ENCODE measurements at places on chromosomes 4 and X. TPM values are rescaled to one million over a fixed set of nuclear protein-coding genes. Genes with fewer than 3 reads are reported as not detected.

The MAGED4B gene
- total RNA-seq: 2.4 TPM

The BEX5 gene
- total RNA-seq: not detected

The ATP5ME gene
- total RNA-seq: 171 TPM

The HSD17B11 gene
- 114 TPM for total RNA-seq

The SSX2 gene
- not detected for total RNA-seq

The CNGA1 gene
- 9.5 TPM for total RNA-seq

The KCTD8 gene
- not detected for total RNA-seq

DNA sequence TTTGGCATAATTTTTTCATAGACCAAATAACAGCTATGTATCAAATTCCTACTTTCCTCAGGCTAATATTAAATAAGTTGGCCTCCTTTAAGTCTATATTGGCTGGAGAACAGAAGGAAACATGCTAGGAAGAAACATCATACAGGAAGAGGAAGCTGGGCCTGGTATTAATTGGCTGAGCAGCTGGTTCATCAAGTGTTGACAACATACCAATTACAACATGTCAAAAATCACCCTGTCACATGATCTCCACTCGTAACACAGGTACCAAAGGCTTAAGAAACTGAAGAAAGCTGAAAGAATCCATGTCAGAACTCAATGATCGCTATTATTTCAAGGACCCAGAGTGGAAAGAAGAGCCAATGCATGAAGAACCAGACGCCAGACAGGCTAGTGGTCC lies 10.5 kb downstream of the WDFY3 start:
- DNase-seq: no peak

DNA sequence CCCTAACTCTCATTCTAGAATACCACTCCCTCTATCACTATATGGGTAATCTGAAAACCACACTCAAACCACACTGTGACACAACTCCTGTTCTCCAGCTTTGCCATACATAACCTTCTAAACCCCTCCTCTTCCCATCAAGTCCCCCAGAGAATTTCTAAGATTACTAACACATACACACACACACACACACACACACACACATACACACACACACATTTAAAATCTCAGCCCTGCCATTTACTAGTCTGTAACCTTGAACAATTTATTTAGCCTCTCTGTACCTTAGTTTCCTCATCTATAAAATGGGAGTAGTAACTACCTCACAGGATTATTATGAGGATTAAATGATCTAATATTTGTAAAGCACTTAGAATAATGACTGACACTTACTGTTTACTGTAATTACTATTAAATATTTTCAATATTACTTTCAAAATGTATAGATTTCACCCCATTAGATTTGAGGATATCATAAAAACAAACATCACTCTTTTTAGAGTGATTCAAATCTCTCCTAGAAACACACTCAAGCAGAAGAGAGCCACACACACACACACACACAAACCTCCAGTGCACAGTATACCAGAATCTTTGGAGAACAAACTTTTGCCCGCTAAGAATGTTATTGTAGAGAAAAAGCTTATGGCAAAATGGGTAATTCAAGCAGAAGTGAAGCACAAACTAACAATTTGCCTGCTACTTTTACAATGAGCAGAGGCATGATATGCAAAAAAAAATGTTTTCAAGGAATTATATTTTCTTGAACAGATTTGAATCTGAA lies 3.8 kb downstream of the ANKRD50 start:
- DNase-seq: no peak

DNA sequence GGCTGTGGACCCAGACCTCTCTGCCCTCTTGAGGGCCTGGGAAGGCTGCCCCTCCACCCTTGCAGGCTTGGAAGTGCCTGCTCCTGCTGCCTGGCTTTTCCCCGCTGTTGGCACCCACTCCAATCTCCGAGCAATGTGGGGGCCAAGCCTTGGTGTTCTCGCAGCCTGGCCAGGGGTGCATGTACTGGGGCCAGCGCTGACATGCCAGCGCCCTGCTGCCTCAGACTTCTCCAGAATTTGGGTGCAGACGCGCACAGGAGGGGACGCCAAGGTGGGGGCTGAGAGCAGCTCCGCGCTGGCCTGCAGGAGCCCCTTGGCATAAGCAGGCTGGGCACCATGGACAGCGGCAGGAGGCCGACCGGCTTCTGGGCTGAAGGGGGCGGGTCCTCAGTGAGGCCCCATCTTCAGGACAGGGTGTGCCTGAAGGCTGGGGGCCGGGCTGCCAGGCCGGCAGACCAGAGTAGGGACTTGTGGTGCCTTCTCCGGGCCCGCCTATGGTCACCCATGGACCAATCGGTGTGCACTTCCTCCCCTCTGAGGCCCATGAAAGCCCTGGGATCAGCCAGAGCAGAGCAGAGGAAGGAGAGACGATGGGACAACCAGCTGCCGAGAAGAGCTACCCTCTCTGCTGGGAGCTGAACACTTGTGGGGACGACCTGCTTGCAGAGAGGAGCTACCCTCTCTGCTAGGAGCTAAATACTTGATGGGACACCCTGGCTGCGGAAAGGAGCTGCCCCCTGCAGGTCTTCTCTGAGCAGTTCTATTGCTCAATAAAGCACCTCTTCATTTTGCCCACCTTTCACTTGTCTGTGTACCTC lies 118.3 kb downstream of the DNAAF6 start:
- DNase-seq: peak; percentile 33

DNA sequence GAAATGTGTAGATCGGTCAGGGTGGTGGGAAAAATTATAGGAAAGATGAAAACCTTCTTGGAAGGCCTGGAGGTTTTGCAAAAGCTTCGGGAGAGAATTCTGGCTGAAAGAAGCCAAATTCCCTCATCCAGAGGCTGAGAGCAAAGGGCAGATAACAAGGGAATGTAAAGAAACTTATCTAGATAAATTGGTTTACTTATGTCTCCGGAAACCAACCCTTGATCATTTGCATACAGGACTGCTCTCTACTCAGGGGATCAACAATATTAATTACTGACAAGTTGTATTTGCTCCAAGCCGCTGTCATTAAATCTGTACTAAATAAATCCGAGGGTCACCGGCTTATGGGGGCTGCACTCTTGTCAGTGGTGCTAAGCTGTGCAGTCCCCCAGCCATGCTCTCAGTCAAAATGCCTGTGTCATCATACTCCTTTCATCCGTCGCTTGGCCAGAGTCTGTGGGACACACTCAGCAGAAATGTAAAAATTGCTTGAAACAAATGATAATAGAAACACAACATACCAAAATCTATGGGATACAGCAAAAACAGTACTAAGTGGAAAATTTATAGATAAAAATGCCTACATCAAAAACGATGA lies 715.7 kb downstream of the KCTD8 start:
- DNase-seq: no peak

- no peak for DNase-seq
These were observed 46.0 kb downstream of the ELOVL6 start for GRCh38 chr4:110152386-110152785.

DNA sequence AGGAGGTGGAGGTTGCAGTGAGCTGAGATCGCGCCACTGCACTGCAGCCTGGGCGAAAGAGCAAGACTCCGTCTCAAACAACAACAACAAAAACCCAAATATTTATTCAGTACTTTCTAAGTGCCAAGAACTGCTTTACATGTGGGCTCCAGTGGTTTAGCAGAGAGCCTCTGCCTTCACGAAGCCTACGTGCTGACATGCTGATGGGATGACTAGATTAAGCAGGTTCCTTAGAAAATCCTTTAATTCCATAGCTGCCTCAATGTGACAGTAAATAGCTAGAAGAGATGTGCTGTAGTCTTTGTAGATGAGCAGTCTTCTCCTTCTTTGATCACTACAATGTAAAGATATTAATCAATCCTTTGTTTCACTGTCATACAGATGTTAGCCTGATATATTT lies 49.6 kb downstream of the TAPT1 start:
- DNase-seq: no peak

- no peak for DNase-seq
These were observed 1054.5 kb upstream of the PABPC4L start for GRCh38 chr4:135256111-135256510.

GRCh38 chr4:1171311-1172227 lies 814 bp downstream of the SPON2 start:
- DNase-seq: no peak

DNA sequence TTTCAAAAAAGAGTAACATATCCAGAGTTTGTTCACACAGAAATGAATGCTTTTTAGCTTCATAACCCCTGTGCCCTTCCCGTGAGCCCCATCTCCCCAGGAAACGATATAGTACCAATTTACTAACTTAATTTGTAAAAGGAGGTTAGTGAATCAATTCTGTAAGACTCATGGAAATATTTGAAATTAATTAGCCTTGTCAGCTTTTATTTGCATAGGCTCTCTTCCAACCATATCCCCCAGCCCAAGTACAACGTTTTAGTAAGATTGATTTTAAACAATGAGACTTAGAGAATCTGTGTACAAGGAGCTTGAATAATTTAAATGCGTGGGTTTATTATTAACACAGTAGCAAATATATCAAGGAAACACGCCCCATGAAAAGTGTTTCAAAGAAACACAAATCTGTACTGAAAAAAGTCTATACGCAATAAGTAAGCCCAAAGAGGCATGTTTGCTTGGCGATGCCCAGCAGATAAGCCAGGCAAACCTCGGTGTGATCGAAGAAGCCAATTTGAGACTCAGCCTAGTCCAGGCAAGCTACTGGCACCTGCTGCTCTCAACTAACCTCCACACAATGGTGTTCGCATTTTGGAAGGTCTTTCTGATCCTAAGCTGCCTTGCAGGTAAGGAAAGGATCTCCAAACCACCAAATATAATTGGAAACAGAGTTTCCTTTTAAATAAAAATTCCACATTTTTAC lies at the start of gene VSIG1:
Gene VSIG1 (plus strand): TSS at position 512 of the 703 bp plus-strand sequence. CDS start 66 bp downstream, at position 578.
- no peak for DNase-seq

DNA sequence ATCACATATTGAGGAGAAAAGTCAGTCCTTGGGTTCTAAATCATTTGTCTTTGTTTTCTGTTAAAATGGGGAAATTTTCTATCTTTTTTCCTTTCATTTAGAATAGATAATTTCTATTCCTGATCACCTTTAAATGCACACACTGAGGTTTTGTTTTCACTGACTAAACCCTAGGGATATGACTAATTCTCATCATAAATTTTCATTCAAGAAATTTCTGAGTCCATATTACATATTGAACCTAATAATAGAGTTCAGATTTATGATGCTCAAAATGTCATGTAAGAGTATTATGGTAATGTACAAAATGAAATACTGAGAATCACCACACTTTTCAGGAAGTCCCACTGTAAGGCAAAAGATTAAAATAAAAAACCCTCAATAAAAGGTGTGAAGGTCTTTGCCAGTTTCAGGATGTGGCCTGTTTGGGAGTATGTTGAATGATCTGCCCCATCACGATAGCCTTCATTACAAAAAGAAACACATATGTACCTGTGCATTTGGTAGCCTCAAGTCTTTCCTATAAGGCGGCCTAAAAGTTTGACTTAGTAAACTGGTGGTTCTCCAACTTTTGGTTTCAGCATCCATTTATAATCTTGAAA lies 49.4 kb downstream of the LEF1 start:
- no peak for DNase-seq

GRCh38 chr4:25103418-25103817 lies 56.8 kb downstream of the SEPSECS start:
- DNase-seq: no peak

GRCh38 chr4:158810487-158811215 lies 41.8 kb downstream of the FNIP2 start:
- DNase-seq: no peak

DNA sequence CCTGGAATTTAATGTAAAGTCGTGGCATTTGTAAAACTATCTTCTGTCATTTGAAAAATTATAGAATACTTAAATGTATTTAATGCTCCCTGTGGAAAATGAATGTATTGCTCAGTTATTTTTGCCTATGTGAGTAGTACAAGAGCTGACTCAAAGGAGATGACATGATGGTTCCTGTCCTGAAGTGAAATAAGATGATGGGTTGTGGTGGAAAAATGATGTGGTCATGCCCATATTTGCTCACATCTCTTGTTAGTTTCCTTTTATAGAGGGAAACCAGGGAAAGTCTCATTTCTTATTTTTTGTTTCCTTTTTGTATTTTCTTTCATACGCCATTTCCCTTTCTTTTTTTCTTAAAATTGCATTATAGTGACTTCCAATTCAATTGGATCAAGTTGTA lies 23.7 kb downstream of the PLS3 start:
- DNase-seq: no peak

DNA sequence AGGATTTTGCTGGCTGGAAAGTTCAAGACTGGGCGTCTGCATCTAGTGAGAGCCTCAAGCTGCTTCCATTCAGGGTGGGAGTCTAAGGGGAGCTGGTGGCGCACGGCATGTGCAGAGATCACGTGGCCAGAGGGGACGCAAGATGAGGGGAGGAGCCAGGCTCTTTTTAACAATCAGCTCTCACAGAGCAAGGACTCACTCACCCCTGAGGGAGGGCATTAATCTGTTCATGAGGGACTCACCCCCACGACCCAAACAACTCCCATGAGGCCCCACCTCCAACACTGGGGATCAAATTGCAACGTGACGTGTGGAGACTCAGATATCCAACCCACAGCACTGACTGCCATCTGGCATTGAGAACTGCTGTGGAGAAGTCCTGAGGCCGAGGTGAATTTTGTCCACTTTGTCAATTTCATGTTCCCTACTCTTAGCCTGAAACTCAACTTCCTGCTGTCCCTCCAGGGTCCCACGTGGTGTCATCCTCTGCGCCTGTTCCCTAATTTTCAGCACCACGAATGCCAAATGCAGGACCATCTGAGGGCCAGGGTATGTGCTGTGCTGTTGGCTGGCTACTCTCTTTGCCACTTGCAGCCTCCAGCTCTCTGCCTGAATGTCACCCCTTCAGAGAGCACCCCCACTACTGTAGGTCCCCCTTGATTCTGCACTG lies 5.6 kb downstream of the ZFP92 start:
- no peak for DNase-seq

DNA sequence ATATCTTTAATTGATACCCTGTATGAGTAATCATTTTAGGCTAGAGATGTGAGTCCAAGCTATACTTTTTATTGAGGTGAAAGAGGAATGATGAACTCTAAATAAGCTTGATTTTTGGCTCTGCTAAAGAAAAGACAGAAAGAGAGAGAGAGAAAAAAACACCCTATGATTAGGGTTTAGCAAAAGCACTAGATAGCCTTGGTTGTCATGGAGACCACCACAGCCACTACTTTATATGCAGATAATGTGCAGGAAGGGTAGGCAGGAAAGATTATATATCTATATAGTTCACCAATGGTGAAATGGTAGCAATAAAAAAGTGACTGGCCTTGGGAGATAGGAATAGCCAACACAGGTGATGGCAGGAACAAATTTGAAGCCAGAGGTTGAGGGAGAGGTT lies 69.9 kb upstream of the CAMK2D start:
- no peak for DNase-seq

DNA sequence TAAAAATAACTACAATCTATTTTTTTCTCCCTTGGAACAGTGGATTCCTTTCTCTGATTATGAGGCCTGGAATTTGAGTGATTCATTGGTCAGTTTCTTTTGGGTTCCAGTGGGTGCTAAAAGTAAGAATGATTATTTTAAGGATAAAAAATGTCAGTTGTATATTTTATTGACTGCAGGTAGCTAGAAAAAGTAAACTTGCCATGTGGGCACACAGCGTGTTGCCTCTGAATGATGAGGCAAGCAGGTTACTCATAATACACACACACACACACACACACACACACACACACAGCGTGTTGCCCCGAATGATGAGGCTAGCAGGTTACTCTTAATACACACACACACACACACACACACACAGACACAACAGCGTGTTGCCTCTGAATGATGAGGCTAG lies 13.8 kb downstream of the GALNT7 start:
- no peak for DNase-seq
